Astrocyte (in vitro differentiated cells and primary cell): ENCODE measurements at places on chromosomes 1 and 21. TPM values are rescaled to one million over a fixed set of nuclear protein-coding genes. Genes with fewer than 3 reads are reported as not detected.

- peak; percentile 53 for DNase-seq
Measured at GRCh38 chr1:51877434-51878307, 856 bp downstream of the NRDC start.

The SNRPE gene
- total RNA-seq = 102 and 122 TPM in 2 replicates

GRCh38 chr21:39105341-39105765 lies 77.9 kb downstream of the PSMG1 start:
- DNase-seq = no peak

- DNase-seq = no peak
Measured at GRCh38 chr1:53249706-53250105, 11.4 kb upstream of the MAGOH start.

DNA sequence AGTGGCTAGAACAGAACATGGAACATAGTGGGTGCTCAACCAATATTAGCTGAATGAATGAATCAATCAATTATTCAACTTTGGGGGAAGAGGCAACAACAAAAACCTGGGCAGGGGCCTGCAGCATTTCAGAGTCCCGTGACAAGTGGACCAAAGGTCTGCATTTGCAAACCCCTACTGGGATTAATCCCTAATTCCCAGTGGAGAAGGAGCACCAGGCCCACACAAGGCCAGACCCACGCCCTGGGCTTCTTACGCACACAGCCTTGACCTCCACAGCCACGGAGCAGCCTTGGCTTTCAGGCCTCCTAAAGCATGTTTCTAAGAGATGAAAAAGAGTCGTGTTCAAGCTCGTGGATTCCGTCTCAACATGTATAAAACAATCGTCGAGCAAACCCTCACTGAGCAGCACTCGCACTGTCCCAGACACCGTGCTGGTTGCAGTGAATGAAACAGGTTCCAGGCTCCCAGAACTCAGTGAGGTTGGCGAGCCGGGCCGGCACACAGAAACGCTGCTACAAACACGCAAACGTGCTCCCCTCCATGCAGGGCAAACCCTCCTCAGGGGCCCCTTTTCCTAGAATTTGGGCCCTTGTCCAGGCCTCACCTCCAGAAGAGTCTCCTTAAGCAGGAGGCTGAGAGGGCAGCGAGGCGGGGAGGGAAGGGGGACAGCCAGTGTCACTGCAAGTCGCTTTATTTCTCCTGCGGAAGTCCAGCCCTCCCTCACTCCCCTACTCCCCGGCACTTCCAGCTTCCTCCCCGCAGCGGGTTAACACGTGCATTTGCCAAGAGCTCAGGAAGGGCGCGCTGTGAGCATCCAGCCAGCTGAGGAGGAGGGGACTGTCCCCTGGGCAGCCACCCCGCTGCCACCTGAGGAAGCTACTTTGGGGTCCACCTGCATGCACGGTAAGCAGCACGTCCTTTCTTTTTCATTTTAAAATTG lies 556.4 kb downstream of the KIF26B start:
- DNase-seq = no peak

The KIF17 gene
- 2.2 and 2.3 TPM in 2 replicates for total RNA-seq

DNA sequence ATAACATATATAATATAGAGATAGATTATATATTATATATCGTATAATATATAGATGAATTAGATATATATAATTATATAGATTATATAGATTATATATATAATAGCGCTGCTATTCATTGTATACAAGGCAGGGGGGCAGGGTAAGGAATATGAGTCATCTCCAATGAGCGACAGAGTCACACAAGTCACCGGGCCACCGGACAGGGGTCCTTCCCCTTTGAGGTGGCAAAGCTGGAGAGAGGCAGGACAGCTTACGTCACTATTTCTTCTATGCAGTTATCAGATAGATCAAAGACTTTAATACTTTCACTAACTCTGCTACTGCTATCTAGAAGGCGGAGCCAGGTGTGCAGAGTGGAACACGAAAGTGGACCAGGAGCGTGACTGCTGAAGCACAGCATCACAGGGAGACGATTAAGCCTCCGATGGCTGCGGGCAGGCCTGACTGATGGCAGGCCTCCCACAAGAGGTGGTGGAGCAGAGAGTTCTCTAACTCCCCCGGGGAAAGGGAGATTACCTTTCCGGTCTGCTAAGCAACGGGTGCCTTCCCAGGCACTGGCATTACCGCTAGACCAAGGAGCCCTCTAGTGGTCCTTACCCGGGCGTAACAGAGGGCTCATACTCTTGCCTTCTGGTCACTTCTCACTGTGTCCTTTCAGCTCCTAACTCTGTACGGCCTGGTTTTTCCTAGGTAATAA lies 2154.7 kb downstream of the MRPL39 start:
- DNase-seq = no peak

DNA sequence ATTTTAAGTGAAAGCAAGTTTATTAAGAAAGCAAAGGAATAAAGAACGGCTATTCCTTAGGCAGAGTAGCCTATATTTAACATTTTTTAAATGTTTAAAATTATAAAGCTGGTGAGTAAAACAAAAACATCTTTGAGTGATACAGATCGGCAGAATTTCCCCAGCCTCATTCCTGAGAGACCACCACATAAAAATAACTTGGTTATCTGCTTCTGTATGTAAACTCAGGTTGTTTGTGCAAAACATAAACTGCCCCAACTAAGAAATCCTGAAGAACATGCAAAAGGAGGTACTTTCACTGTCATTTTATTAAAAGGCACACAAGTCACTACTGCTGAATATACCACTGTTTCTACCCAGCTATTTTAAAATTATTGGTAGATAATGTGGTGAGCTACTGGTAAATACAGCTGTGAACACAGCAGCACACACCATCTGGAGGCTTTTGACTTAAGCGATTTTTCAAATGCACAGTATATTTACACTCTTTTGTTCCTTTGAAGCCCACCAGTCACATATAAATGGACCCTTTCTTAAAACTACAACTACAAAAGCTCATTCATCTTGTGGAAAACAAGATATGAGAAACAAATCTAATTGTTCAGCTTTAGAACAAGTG lies 119.3 kb downstream of the RERE start:
- DNase-seq = no peak

- DNase-seq = no peak
Measured at GRCh38 chr1:16072616-16073484, 601 bp downstream of the FAM131C start.

GRCh38 chr21:43188592-43189210 lies 19.9 kb downstream of the CRYAA start:
- DNase-seq = no peak

DNA sequence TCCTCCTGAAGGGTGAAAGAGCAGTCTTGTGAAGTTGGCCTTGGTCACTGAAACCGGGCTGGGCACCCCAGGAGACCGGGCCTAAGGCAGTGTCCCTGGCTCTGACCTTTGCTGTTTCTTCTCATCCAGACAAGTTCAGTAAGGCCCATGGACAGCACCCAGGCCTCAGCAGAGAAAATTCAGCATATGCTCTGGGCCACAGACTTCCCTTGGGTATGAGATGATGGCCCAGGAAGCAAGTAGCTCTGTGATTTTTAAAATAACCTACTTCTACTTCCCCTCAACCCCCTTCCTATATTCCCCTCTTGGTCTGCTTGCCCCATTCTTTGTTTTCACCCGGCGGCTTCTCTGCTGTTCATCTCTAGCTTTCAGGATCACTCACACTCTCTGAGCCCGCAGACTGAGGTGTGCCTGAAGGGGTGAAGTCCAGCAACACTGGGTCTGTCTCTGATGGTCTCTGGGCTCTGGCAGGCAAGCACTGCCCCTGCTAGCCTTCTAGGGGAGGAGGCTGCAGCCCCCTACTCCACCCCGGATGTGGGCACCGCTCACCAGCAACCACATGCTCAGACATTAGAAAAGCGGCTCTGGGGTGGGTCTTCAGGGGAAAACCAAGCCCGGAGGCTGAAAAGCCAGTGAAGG lies 2.9 kb upstream of the GPR25 start:
- DNase-seq = no peak

- no peak for DNase-seq
Measured at GRCh38 chr1:200274116-200274515, 135.7 kb downstream of the ZNF281 start.
